ENCODE measurements at places on chromosomes 4 and X.
A peak's percentile ranks its signal among the peaks of the same experiment; 100 is the strongest.

DNA sequence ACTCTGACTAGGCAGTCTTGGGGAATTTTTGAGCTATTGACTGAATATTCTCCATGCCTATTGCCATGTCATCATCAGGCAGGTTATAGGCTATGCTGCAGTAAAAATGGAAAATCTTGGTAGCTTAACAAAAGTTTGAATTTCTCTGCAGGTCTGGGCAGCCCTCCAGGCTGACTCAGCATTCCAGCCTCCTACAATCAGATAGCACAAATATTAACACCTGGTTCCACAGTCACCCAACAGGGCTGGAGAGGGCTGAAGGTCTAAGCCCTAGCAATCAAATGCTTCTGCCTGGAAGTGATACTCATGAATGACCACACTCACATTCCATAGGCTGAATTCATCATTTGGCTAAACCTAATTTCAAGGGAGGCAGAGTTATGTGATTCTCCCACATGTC lies 9.6 kb upstream of the PPP3CA start:
- peak; percentile 6 for DNase-seq

DNA sequence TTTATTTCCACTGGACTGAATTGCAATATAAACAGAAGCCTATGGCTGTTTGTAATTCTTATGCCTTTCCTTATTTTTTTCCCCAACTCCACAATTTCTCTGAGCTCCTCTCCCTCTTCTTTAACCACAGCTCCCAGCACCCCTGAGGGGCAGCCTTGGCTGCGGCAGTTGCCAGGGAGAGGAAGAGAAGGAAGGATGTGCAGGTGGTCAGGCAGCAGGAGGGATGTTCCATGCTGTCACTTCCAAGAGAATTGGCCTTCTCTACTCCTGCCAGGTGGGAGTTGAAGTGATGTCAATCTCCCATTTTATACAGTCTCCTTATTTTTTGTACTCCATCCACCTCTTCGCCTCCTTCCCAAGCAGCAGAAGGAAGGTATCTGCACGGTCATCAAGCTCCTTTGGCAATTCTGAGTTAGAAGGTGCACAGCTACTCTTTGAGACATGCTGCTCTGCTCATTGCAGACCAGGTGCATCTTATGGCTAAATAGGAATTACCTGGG lies 343.3 kb upstream of the RPS6KA3 start:
- no peak for DNase-seq

DNA sequence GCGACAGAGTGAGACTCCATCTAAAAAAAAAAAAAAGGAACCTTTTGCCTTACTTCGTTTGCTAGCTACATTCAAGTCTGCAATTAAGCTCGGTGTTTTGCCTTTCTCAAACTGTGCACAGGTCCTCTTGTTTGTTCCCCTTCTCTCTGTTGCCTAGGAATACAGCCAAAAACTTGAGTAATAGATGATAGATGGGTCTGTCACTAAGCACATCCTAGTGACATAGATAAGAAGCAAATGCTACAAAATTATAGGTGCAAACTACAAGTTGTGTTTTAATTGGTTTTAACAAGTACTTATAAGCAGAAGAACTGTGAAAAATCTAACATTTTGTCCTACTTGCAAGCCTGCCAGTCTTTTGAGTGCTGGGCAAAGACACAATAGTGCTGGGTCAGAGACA lies 95.2 kb downstream of the SNCA start:
- DNase-seq: no peak

DNA sequence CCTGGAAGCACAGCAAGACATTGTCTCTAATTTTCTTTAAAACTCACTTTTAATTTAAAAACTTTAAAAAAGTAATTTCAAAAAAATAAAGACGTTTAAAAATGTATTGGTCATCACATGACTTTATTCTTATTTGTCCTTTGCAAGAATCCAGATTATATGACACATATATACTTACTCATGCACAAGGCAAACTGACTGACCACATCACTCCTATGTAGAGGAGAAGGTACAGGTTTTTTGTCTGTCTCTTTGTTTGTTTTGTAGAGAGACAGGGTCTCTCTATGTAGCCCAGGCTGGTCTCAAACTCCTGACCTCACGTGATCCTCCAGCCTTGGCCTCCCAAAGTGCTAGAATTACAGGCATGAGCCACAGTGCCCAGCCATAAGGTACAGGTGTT lies 28.6 kb downstream of the MAML3 start:
- DNase-seq: no peak

GRCh38 chr4:151679231-151679630 lies 81.6 kb downstream of the GATB start:
- no peak for DNase-seq

DNA sequence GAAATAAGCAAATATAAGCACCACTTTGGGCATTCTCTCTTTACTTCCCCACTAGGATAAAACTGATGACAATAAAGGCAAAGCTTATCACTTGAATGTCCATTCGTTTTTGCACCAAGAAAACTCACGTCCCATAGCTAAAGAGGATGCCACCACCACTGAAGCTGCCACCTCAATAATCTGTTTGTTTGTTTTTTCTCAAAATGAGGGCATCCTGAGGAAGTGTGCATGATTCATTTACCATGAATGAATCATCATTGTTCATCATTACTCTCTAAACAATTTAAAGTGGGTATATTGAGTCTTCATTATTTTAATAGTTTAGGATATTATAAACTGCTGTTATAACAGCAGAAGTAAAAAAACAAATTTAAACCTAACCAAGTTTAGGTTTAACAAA lies 168.2 kb downstream of the DCTD start:
- DNase-seq: no peak

GRCh38 chr4:128837679-128838078 lies 28.2 kb downstream of the JADE1 start:
- no peak for DNase-seq

DNA sequence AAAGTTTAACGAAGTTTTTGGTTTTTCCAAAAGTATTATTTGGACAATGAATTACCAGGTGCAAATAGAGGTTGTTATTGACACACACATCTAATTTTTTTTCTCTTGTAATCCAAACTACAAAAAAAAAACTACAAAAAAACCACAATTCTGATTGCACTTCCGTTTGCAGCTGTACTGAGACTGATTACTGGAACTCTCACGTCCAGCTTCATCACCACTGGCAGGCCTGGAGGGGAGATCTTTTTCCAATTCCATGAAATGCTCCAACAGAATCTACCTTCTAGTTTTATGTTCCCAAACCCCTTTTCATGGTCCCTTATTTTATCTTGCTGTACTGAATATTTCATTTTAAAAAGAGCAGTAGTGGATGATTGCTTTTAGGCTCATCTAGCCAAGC lies 1118.3 kb downstream of the C4orf33 start:
- DNase-seq: no peak
